ENCODE measurements at places on chromosomes 6 and 20. TPM values are rescaled to one million over a fixed set of nuclear protein-coding genes. Genes with fewer than 3 reads are reported as not detected.

The FAM229B gene
- 1.1 TPM for total RNA-seq

The BNIP5 gene
- total RNA-seq = not detected

The TNFRSF6B gene
- not detected for total RNA-seq

The OOEP gene
- total RNA-seq = not detected

GRCh38 chr6:81906041-81906440 is 153.6 kb upstream of the TENT5A start:
- no peaks in the 10 kb centered on the region for H3K4me1 ChIP-seq
- no peak overlapping the region for H3K4me3 ChIP-seq
- no peak overlapping the region for H3K27ac ChIP-seq

- H3K27me3 ChIP-seq = no peaks in the 10 kb centered on the region
- H3K27ac ChIP-seq = no peak overlapping the region
- DNase-seq = no peak
- H3K4me3 ChIP-seq = no peak overlapping the region
- peaks cover 24% of the 10 kb centered on the region for H3K36me3 ChIP-seq
These were observed 20.1 kb downstream of the PCMT1 start for GRCh38 chr6:149769676-149770075.
